Glomerular endothelial cell (primary cell): ENCODE measurements at places on chromosomes 6 and 20. TPM values are rescaled to one million over a fixed set of nuclear protein-coding genes. Genes with fewer than 3 reads are reported as not detected.

Gene KHDC1L
- total RNA-seq, result not detected in 2 replicates

Gene MLIP
- 0.58 and 2.9 TPM in 2 replicates for total RNA-seq

Gene GPR6
- not detected in 2 replicates for total RNA-seq

- no peak for DNase-seq
These were observed 83.5 kb downstream of the ASXL1 start for GRCh38 chr20:32441638-32442037.

DNA sequence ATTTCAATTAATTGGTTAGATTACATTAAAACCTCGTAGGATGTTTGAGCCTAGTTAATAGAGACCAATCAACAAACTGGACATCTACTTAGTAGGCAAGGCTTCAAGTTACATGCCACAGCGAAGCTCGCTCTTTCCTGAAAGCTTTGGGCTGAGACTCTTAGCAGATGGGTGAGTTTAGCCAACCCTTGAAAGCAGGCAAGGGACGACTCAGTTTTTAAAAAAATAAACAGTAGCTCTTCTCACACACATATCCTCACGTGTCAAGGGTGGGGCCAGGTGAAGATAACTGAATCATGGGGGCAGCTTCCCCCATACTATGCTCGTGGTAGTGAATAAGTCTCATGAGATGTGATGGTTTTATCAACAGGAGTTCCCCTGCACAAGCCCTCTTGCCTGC lies 775 bp downstream of the MTFR2 start:
- DNase-seq, result no peak

DNA sequence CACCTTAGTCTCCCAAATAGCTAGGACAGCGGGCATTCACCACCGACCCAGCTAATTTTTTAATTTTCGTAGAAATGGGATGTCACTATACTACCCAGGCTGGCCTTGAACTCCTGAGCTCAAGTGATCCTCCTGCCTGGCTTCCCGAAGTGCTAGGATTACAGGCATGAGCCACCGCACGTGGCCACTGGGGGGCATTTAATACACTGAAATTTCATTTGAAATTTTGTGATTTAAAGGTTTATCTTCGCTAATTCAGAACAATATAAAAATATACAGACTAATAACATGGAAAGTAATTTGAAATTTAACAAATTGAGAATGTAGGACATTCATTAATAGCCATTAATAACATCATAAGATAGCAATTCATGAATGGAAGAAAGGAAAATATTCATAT lies 20.5 kb upstream of the TBC1D32 start:
- DNase-seq, result no peak

DNA sequence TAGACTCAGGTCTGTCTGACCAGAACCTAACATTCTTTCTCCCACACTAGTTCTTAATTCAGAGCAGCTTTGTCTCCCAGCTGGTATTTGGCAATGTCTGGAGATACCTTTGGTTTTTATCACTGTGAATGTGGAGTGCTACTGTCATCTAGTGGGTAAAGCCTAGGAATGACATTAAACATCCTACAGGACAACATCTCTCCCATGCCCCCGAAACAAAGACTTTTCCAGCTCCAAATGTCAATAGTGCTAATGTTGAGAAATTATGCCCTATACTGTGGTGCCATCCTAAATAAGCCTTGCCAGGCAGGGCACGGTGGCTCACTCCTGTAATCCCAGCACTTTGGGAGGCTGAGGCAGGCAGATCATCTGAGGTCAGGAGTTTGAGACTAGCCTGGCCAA lies 4.2 kb upstream of the TTPAL start:
- no peak for DNase-seq

GRCh38 chr6:129786548-129786947 lies 74.6 kb downstream of the TMEM244 start:
- DNase-seq, result no peak

GRCh38 chr20:15248618-15249395 lies 911.4 kb upstream of the FLRT3 start:
- DNase-seq, result no peak
